ENCODE measurements at places on chromosomes 6 and 20.

DNA sequence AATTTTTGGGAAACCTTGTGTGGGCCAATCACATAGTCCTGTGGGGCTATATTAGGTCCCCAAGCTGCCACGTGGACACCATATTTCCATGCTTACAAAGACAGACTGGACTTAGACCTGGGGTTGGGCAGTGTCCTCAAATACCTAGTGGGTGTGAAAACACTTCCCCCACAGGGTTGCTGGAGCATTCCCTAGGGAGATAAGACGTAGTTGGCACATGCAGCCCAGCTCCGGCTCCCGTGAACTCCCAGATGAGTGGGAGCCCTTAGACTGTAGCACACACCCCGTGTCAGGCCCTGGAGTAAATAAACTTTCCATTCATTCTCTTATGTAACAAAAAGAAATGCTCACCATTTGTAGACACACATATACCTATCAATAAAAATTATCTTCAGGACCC is 14.2 kb downstream of the KCNG1 start:
- DNase-seq: no peak

DNA sequence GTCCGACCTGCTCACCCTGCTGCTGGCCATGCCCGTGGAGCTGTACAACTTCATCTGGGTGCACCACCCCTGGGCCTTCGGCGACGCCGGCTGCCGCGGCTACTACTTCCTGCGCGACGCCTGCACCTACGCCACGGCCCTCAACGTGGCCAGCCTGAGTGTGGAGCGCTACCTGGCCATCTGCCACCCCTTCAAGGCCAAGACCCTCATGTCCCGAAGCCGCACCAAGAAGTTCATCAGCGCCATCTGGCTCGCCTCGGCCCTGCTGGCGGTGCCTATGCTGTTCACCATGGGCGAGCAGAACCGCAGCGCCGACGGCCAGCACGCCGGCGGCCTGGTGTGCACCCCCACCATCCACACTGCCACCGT is 885 bp downstream of the NTSR1 start:
- DNase-seq: no peak

DNA sequence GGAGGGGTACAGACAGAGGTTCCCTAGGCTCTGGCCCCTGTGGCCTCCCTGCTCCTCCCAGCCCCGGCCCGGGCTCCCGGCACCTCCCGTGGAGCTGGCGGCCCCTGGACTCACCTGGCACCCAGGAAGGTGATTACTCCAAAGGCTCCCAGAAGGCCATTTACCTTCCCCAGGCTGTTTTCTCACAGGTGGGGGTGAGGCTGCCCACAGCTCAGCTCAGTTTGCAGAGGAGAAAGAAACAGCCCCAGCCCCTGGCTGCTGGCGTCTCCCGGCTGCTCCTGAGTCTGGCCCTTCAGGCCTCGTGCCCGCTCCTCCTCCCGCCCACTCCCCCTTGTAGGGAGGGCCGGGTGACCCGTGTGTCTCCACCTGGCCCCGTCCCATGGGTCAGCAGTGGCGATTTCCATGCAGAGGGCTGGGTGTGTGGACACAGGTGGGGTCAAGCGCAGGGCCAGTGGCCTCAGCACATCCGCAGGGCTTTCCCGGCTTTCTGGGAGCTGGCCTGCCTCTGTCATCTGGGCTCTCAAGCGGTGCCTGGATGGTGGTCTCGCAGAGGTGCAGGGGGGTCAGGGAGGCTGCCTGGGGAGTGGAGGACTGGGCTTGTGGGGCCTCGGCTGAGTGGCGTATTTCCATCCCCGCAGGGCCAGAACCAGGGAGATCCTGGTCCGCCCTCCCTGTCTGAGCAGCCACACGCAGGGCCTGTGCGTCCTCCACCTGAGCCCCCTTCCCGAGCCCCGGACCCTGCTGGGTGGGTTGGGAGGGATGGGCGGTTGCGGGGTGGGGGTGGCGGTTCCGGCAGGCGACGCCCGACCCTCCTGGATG is 20.2 kb upstream of the GATA5 start:
- DNase-seq: no peak

GRCh38 chr6:12956991-12957320 is 240.4 kb downstream of the PHACTR1 start:
- DNase-seq: no peak

- DNase-seq: no peak
Observed at GRCh38 chr6:79694623-79695343, 63.7 kb downstream of the SH3BGRL2 start.

- DNase-seq: no peak
Observed at GRCh38 chr6:125853168-125853567, 62.4 kb downstream of the NCOA7 start.
